ENCODE measurements at places on chromosomes 3 and 15. TPM values are rescaled to one million over a fixed set of nuclear protein-coding genes. Genes with fewer than 3 reads are reported as not detected.

DNA sequence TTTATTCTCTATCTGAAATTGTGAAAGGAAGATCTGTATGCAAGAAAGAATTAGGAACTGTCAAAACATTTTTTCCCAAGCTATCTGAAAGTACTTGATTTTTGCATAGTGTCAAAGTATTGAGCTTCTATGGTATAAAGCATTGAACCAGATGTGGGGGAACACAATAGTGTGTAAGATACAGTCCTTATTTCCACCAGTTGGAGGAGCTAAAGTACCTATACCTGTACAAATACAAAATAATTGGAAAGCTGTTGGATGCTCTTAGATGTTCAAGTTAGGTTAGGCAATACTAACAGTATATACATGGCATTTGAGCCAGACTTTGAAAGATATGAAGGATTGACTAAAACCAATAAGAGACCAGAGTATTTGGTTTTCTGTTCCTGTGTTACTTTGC is 148.4 kb downstream of the B3GALNT1 start:
- DNase-seq: no peak

DNA sequence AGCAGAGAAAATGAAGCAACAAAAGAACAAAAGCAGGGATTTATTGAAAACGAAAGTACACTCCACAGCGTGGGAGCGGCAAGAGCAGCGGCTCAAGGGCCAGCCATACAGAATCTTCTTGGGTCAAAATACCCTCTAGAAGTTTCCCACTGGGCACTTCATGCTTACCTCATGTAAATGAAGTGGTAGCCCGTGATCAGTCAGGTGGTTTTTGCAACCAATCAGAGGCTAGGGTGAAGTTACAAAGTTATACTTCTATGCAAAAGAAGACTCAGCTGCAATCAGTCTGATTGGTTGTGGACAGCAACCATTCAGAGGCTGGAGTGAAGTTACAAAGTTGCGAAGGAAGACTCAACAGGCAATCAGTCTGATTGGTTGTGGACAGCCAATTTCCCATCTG is 37.8 kb upstream of the TRH start:
- DNase-seq: no peak

The XCR1 gene
- total RNA-seq: not detected

The NKTR gene
- total RNA-seq: 107 TPM

- DNase-seq: no peak
These were observed 85.9 kb downstream of the FEZF2 start for GRCh38 chr3:62287392-62287927.

The LMAN1L gene
- total RNA-seq: 2.2 TPM

DNA sequence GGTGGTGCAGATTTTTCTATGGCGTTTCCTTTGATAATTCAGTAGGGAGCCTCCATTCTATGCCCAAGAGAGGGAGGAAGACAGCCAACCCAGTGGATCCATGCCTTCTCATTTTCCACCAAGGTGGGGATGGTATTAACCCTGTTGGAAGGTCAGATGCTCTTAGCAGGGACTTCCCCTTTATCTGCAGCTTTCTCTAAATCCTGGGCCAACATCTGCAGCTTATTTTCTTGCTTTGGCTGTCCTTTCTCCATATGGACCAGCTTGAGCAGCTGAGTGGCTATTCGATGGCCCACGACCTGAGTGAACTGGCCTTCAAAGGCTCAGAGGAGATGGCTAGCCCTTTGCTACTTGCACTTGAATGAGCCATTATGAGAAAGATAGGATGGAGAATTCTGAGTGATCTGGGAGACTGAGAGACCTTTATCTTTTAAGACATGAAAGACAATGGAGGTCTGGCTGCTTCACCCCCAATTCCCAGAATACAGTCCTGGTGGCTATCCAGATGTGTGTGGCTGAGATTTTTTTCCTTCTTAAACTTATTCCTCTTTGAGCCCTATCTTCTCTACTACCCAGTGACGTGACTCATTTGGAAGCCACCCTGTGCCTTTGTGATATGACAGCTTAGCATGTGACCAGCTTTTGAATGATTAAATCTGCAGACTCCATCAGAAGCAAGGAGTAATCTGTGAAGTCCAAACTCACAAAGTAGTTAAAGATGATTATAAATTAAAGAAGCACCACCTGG is 39.6 kb upstream of the TRAK1 start:
- no peak for DNase-seq

The CASR gene
- total RNA-seq: not detected

DNA sequence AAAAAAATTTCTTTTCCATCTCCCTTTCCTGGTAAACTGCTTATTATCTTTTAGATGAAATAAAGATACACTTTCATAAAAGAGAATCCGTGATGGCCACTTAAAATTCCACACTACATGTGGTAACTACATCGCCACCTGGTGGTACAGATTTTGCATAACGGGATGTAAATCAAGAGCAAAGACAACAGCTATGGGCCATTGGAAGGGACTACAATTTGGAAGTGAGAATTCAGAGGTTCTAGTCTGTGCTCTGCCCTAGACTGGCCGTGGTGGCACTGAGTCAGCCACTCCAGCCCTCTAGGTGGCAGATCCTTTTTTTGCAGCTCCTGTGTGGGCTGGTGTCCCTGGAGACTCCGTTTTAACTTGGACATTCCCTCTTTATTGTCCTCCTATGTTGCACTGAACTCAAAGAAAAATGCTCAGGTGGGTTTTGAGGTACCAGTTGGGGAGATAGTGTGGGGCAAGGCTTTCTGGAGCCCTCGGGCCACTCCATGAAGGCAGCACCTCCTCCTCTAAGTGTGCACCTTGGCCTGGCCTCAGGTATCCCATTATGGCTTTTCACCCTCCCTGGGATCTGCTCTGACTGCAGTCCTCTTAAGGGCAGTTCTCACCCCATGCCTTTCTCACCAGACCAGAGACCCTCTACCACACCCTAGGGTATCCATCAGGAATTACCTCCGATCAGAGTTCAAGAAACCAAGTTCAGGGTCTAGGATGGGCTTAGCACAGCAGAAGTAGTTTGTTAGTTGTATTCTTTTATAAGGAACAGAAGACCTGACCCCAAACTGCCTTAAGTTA is 54.9 kb downstream of the SPSB4 start:
- DNase-seq: no peak

GRCh38 chr3:99434190-99434589 is 204.2 kb upstream of the COL8A1 start:
- no peak for DNase-seq

- DNase-seq: no peak
These were observed 65.0 kb downstream of the TRIM69 start for GRCh38 chr15:44801364-44801763.

- no peak for DNase-seq
These were observed 29.6 kb downstream of the SLCO2A1 start for GRCh38 chr3:133999891-134000685.

The ATP2B2 gene
- total RNA-seq: not detected

- DNase-seq: no peak
These were observed 32.6 kb upstream of the NANOGP8 start for GRCh38 chr15:35117543-35118265.

The GOLGA6L10 gene
- 1.4 TPM for total RNA-seq

The DIS3L gene
- total RNA-seq: 23.8 TPM

DNA sequence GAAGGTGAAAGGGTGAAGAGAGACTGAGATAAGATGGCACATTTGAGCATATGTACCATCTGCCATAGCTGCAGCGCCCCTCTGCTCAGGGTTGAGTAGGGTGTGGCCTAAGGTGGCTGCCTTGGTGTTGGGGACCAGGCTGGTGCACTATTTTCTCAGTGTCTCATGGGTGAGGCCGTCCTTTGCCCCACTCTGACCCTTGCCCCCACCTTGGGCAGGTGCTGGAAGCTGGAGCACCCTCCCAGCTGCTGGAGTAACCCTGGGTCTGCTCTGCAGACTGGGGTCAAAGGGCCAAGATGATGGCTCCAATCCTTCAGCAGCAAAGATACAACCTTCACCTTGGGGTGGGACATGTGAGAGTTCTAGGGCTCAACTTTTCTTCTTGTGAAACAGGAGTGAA is 69.2 kb downstream of the DAPK2 start:
- DNase-seq: no peak

- DNase-seq: no peak
These were observed 162.7 kb downstream of the STT3B start for GRCh38 chr3:31695280-31696008.

DNA sequence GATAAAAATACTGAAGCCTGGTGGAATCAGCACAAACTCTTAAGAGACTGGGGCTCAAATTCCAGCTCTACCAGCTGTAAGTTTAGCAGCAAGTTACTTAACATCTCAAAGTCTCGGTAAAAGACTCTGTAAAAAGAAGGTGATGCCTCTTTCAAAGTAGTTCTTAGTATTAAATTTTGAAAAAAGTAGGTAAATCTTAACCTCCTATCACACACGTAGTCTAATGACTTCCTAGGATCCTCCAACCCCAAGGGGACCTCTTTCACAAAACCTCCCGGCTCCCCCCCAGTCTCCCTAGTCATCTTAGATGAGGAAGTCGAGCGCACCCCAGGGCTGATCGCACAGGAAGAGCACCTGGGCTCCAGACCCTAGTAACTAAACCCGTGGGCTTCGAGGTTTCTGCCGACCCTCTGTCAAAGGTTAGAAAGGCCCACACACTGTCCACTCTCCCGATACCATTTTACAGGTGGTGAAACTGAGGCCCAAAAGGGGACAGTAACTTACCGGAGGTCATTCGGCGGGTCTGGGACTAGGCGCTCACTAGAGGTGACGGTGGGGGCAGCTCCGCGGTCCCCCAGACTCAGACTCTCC is 427 bp downstream of the MBD4 start:
- DNase-seq: no peak

The ALPK3 gene
- 0.20 TPM for total RNA-seq

The REC114 gene
- total RNA-seq: not detected

- no peak for DNase-seq
These were observed 58.0 kb upstream of the ZNF148 start for GRCh38 chr3:125433091-125433534.

GRCh38 chr3:126180477-126181397 is at the start of gene ALDH1L1:
TSS of gene ALDH1L1 (minus strand) at chr3:126180586. CDS start at chr3:126160979, 19,607 bp downstream.
- DNase-seq: no peak

The TMCO5A gene
- not detected for total RNA-seq

GRCh38 chr3:189288348-189289235 is 116.8 kb downstream of the TPRG1 start:
- DNase-seq: no peak

DNA sequence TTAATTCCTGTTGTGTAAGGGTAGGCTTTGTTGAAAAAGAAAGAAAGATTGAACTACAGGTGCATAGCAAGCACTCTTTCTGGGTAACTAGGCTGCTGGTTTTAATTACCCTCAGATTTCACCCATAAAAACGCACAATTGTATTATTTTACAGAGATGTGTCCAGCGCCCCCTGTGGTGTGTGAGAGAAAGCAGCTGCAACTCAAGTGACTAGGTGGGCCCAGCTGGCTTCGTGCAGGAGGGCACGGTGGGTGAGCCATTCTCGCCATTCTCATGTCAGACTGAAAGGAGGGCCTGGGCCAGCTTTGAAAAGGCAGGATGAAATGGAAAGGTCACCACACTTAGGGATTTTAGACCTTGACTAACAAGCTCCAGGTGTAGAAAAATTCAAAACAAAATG is 122.6 kb downstream of the LRIG1 start:
- DNase-seq: no peak

DNA sequence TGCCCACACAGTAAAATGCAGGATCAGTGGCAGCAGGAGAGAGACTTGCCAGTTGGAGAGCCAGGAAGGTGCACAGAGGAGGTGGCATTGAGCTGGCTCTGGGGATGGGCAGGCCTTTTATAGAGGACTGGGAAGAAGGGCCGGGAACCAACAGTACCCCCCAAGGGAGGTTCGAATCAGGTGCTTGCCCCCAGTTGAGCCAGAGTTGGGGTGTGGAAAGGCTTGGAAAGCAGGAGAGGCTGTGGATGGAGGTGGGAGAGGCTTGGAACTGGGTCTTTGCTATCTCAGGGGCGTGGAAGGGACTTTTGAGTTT is 107.6 kb downstream of the KLF13 start:
- DNase-seq: no peak

The TFDP2 gene
- 20.0 TPM for total RNA-seq

The C15orf62 gene
- 5.7 TPM for total RNA-seq

DNA sequence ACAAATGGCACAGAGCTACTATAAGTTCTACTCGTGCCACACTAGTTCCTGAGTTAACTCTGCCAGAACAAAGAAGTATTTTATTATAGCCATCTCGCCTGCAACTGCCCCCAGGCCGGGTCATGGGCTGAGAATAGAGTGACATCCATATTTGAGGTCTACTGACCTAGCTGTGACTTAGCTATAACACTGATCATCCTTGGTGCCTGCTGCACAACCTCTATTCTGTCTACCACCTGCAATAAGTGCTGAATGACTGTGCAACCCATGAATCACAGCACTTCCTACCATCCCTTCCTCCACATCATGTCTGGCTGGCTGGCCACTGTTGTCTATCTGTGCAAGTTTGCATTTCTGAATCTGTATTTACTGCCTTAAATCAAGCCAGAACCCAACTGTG is 506.5 kb upstream of the TBL1XR1 start:
- DNase-seq: no peak

The ACTR8 gene
- total RNA-seq: 42.7 TPM

The NANOGP8 gene
- not detected for total RNA-seq

DNA sequence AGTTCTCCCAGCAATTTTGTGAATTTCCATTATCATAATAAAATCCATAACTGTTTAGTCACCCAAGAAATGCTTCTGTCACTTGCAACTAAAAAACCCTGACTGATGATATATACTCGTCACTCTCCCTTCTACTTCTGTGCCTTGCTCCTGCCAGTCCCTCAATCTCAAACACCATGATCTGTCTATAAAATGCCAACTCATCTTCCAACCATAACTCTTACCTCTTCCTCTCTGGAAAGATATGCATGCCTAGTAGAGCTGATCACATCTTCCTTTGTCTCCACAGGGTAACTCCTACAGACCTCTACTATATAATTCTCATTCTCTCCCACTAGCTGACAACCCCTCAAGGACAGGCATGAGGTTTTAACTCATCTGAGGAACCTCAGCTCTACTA is 5.2 kb upstream of the VEPH1 start:
- no peak for DNase-seq

DNA sequence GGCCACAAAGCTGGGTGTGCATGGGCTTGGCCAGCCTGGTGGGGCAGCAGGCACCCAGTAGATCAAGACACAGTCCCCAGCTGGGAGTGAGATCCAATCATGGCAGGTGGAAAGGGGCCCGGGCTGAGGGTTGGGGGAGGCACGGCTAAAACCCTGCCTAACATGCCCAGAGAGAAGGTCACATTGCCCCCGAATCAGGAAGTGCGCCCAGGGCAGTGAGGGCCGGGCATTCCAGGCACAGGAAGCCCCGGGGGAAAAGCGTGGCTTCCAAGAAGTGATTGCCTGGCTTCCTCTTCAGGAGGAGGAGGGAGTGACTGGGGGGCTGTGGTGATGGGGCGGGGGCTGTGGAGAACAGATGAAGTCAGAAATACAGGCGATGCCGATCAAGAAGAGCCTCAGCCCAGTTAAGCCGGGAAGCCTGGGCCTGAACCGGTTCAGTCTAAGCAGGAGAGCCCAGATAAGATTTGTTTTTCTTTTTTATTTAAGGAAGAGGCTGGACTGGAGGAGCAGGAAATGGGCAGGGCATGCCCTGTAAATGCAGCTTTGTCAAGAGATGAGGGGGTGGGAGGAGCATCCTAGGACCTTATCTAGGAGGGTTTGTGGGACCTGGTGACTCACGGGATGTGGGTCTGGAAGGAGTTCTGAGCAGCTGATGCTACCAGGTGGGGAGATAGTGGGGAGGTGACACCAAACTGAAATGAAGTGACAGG is 83.9 kb downstream of the CHSY1 start:
- DNase-seq: no peak

Data from activated B cell treated with CpG ODN at 0.5 μM for 24 hours (primary cell).